ENCODE measurements at places on chromosomes 12 and 14.

DNA sequence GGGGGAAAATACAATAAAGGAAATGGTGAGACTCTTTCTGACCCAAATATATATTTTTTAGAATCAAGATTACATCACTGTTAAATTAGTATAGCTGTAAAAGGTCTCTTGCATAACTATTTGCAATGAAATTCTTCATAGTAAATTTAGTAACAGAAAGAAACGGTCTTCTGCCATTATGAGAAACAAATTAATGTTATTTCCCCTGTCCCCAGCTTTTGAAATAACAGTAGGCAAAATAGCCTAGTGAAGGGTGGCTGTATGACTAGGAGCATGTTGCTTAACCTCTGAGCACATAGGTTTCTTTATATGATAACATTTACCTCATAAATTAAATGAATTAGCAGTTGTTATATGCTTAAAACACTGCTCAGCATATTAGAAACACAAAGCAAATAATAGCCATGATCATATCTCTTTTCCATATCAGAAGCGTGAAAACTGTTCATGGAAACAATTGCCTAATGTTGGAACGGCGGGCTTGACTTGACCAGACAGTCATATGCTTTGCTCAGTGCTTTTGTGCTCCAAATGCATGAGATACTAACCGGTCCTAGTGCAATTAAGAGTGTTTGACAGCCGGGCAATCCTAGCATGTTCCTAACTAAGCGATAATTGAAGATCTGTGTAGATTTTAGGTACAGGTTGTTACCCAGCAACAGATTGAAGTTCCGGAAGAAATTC, 24.0 kb downstream of the BHLHE41 start:
- H3K4me1 ChIP-seq, result peaks cover 14% of the 10 kb centered on the region
- H3K4me3 ChIP-seq, result no peak overlapping the region
- no peak for DNase-seq
- H3K27me3 ChIP-seq, result no peaks in the 10 kb centered on the region

- no peak overlapping the region for H3K4me3 ChIP-seq
- H3K27me3 ChIP-seq, result no peaks in the 10 kb centered on the region
- H3K27ac ChIP-seq, result no peak overlapping the region
- 0 out of 2 replicates have a peak, but pooled peaks cover 2% of the 10 kb centered on the region for H3K36me3 ChIP-seq
Measured at GRCh38 chr14:104877806-104878550, 12.9 kb downstream of the CEP170B start.

GRCh38 chr14:30648471-30648870, 26.4 kb downstream of the SCFD1 start:
- H3K4me1 ChIP-seq, result no peaks in the 10 kb centered on the region
- no peak for DNase-seq
- H3K36me3 ChIP-seq, result peaks cover 51% of the 10 kb centered on the region
- no peak overlapping the region for H3K4me3 ChIP-seq
- no peaks in the 10 kb centered on the region for H3K27me3 ChIP-seq

DNA sequence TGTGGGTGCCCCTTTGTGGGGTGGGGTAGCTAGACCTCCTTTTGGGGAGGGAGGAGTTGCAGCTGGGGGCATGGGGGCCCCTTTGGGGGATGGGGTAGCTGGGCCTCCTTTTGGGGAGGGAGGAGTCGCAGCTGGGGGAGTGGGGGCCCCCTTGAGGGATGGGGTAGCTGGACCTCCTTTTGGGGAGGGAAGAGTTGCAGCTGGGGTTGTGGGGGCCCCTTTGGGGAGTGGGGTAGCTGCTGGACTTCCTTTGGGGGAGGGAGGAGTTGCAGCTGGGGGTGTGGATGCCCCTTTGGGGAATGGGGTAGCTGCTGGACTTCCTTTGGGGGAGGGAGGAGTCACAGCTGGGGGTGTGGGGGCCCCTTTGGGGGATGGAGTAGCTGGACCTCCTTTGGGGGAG, 7.0 kb downstream of the NACA start:
- no peak for DNase-seq
- H3K4me3 ChIP-seq, result no peak overlapping the region
- peaks cover 78% of the 10 kb centered on the region for H3K36me3 ChIP-seq
- peaks cover 58% of the 10 kb centered on the region for H3K4me1 ChIP-seq
- no peaks in the 10 kb centered on the region for H3K27me3 ChIP-seq

DNA sequence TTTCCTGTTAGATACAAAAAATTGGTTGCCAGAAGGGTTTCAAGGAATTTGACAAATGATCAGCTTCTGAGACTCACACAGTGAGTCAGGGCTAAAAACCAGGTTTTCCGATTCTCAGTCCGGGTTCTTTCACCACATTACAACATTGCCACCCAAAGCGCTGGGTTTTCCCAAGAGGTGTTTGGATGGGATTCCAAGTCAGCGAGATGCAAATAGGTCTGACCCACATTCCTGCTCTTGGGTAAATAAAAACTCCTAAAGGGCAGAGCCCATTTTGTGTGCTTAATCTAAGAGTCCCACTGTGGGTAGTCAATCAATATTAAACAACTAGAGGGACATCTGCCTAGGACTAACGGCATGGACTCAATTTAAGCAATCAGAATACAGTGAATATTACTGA, 5.4 kb upstream of the RIC8B start:
- no peaks in the 10 kb centered on the region for H3K36me3 ChIP-seq
- peaks cover 71% of the 10 kb centered on the region for H3K4me1 ChIP-seq
- peak overlapping the region; percentile 94 for H3K27ac ChIP-seq
- H3K4me3 ChIP-seq, result peak overlapping the region; percentile 60
- no peaks in the 10 kb centered on the region for H3K27me3 ChIP-seq

- peaks cover 53% of the 10 kb centered on the region for H3K4me1 ChIP-seq
- H3K36me3 ChIP-seq, result peaks cover 18% of the 10 kb centered on the region
- peak overlapping the region; percentile 99 for H3K27ac ChIP-seq
- no peak for DNase-seq
Measured at GRCh38 chr12:107634530-107634929, 51.1 kb upstream of the PWP1 start.

DNA sequence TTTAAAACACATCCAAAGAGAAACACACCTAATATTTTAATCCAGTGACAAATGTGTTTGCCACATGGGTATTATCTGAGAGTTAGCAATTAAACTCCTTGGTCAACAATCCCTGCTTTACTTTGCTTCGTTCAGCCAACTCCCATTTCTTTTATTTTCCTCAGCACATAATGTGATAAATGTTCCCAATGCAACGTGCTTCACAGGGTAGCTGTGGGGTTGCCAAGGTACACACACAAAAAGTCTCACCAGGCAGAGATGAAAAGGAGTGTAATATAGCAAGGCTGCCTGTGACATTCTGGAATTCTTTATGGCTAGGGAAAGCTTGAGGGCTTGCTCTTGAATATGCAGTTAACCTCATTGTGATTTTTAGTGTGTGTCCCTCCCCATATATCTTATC, 208.0 kb upstream of the DIO2 start:
- no peaks in the 10 kb centered on the region for H3K36me3 ChIP-seq
- no peak overlapping the region for H3K27ac ChIP-seq
- DNase-seq, result no peak
- H3K4me1 ChIP-seq, result no peaks in the 10 kb centered on the region
- H3K27me3 ChIP-seq, result no peaks in the 10 kb centered on the region

DNA sequence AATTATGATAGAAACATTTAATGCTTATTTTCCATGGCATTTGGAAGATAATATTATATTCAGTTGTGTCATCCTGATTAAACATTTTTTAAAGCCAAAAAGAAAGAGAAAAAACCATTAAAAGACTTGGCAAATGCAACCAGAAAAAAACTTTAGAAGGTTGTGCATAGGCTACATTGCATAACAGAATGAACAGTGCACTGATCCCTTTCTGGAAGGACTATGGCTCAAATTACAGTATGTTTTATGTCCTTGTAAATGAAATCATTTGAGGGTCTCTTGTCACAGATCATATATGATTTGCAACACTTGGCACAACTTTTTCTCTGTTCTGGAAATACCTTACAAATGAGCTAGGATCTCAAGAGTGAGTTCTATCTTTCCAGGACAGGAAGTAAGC, 275.2 kb upstream of the FLRT2 start:
- no peaks in the 10 kb centered on the region for H3K27me3 ChIP-seq
- DNase-seq, result no peak
- peaks cover 15% of the 10 kb centered on the region for H3K4me1 ChIP-seq

DNA sequence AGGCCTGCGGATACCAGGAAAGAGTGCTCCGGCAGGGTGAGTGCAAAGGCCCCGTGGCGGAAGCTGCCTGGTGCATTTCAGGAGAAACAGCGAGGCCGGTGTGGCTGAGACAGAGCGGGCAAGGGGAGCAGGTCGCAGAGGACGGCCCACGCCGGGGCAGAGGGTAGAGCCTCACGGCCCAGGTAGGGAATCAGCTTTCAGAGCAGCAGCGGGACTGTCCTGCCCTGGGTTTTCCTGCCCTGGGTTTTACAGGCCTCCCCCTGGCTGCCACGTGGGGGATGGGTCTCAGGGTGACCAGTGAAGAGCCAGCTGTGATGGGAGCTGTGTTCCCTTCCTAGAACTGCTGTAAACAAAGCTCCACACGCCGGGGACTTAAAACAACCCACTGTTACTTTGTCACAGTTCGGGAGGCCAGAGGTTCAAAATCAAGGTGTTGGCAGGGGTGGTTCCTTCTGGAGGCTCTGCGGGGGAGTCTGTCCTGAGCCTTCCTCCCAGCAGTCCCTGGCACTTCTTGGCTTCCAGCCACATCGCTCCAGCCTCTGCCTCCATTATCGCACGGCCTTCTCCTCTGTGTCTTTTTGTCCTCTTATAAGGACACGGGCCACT, 10.4 kb downstream of the NCOR2 start:
- no peaks in the 10 kb centered on the region for H3K27me3 ChIP-seq
- DNase-seq, result no peak
- H3K4me3 ChIP-seq, result no peak overlapping the region
- H3K36me3 ChIP-seq, result peaks cover 7% of the 10 kb centered on the region
- peaks cover 77% of the 10 kb centered on the region for H3K4me1 ChIP-seq

GRCh38 chr12:44224399-44225148, 388.7 kb downstream of the TMEM117 start:
- H3K27me3 ChIP-seq, result no peaks in the 10 kb centered on the region
- no peaks in the 10 kb centered on the region for H3K36me3 ChIP-seq
- H3K4me3 ChIP-seq, result no peak overlapping the region
- peaks cover 8% of the 10 kb centered on the region for H3K4me1 ChIP-seq

DNA sequence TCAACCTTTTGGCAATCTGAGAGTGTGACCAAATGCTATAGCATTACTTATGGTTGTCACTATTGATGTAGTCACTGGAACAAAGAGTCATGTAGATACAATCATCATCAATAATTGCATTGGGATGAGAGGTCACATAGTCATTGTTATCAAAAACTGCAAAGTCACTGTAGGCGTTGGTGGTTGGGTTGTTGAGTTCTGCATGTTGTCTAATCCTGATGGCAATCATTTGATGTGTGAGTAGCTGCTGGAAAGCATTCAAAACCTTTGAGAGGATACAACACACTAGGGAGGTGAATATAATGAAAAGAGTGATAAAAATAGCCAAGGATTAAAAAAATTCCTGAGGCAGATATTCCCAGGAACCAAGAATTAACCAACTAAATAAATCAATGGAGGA, 214.7 kb upstream of the SYT10 start:
- peaks cover 18% of the 10 kb centered on the region for H3K27me3 ChIP-seq
- no peak overlapping the region for H3K27ac ChIP-seq
- H3K4me3 ChIP-seq, result no peak overlapping the region
- no peak for DNase-seq

DNA sequence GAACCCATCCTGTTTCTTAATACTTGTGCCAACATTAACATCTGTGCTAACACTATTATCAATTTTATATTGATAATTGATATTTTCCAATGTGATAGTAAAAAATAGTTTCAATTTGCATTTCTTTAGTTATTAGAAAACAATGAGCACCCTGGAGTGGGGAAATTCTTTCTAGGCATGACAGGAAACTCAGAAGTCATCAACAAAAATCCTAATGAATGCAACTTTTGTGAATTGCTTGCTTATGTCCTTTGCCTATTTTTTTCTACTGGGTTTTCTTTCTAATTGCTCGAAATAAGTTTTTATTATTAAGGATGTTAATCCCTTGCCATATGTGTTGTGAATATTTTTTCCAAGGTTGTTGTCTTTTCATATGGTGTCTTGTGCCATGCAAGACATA, 18.1 kb upstream of the WDR20 start:
- DNase-seq, result no peak
- H3K36me3 ChIP-seq, result peaks cover 2% of the 10 kb centered on the region
- no peaks in the 10 kb centered on the region for H3K27me3 ChIP-seq
- no peak overlapping the region for H3K4me3 ChIP-seq

DNA sequence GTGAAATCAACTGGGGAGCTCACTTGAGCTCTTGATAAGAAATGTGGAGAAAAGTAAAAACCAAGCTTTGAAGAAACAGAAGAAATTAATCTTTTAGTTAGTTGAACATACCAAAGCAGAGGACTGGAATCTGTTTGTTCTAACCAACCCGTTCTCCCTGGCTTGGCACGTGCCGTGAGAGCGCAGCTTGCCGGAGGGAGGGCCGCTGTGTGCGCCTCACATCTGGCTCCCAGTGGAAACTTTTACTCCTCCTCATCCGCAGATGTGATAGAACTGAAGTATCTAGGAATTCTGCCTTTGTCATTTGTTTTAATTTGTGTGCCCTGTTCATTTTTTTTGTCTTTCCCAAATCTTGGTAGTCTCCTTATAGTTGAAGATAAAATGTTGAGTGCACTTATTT, 64.9 kb downstream of the DDX51 start:
- H3K27me3 ChIP-seq, result peaks cover 4% of the 10 kb centered on the region
- DNase-seq, result no peak
- H3K36me3 ChIP-seq, result peaks cover 41% of the 10 kb centered on the region
- H3K27ac ChIP-seq, result no peak overlapping the region
- no peak overlapping the region for H3K4me3 ChIP-seq

GRCh38 chr12:114744691-114745090, 60.7 kb upstream of the TBX3 start:
- no peaks in the 10 kb centered on the region for H3K36me3 ChIP-seq
- peaks cover 5% of the 10 kb centered on the region for H3K27me3 ChIP-seq
- H3K4me3 ChIP-seq, result no peak overlapping the region
- DNase-seq, result no peak
- no peak overlapping the region for H3K27ac ChIP-seq

GRCh38 chr14:97361958-97362357, 564.8 kb downstream of the VRK1 start:
- no peak overlapping the region for H3K27ac ChIP-seq
- DNase-seq, result no peak
- peaks cover 3% of the 10 kb centered on the region for H3K27me3 ChIP-seq
- H3K36me3 ChIP-seq, result no peaks in the 10 kb centered on the region
- H3K4me1 ChIP-seq, result peaks cover 16% of the 10 kb centered on the region
- no peak overlapping the region for H3K4me3 ChIP-seq

DNA sequence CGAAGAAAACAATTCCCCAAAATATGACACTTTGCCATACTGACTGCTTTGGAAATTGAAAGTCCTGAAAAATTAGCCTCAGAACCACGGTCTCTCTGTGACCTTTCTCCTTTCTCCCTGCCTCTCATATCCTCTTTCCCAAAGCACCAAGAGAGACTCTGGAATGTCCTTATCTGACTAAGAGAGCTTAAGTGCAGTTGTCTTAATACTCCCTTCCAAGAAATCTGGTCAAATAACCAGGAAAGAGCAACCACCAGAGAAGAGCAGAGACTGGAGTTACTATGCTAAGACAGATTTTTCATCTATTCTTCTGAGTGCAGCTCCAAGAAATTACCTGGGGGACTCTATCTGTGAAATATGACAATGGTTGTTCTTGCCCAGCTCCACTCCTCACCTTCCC, 10.5 kb upstream of the BTG1 start:
- no peak overlapping the region for H3K4me3 ChIP-seq
- H3K36me3 ChIP-seq, result peaks cover 2% of the 10 kb centered on the region
- no peak overlapping the region for H3K27ac ChIP-seq
- DNase-seq, result no peak
- no peaks in the 10 kb centered on the region for H3K27me3 ChIP-seq
- H3K4me1 ChIP-seq, result no peaks in the 10 kb centered on the region

Data from WTC11 (cell line).